Fibroblast of the conjunctiva (primary cell): ENCODE measurements at places on chromosomes 7 and 10.
A peak's percentile ranks its signal among the peaks of the same experiment; 100 is the strongest.

DNA sequence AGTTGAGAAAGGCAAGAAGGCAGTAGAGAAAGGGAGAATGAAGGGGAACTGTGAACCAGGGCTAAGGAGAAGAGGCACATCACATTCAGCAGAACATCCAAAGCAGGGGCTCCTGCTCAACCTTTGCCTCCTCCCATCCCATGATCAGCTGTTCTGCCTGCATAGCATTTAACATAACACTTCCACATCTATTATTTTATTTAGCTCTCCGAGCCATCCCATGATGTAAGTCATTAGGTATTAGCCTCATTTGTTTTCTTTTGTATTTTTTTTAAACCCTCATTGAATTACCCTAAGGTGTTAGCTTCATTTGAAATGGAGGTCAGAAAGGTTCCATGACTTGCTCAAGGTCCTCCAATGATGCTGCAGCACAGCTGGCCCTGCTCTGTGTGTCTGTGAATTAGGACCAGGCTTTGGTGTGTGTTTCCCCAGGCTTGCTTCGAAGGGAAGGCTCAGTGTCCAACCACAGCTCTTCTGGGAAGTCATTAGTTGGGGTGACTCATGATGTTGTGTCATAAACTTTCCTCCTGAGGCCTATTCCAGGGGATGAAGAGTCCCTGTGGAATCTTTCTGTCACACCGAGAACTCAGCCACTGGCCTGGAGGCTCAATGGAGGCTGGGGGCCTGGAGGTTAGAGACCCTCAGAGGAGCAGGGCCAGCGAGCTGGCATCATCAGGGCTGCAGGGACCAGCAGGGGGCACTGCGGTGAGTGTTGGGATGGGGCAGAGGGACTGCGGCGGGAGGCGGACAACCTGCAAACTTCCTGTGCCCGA, 16.5 kb downstream of the NPFFR1 start:
- peak; percentile 63 for DNase-seq

DNA sequence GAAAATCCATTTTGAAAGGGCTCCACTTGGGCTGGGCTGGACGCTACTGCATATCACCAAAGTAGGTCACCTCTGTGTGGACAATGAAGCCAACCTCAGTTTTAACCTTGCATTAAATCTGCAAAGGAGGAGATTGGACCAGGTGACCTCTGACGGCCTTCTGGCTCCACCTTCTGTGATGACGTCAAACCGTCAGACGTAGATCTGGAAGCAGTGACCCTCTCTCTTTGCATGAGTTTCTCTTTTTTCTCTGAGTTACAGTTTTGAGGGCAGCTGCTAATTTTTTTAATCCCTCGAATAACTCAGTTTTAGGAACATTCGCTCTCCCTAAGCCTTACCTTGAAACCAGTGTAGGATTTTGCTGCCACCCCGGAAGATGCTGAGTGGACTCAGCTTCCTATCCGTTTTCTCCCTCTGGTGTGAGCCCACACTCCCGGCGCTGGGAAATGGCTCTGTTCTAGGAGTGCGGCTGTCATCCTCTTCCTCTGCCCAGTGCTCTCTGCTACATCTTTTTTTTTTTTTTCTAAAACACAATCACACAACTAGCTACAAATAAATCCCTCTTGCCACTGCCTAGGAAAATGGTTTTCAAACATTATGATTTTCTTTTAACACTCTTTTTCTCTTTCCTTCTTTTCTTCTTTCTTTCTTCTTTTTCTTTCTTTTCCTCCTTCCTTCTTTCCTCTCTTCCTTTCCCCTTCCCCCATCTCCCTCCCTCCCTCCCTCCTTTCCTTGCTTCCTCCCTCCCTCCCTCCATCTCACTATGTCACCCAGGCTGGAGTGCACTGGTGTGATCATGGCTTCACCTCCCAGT, 27.7 kb upstream of the NMT2 start:
- no peak for DNase-seq

DNA sequence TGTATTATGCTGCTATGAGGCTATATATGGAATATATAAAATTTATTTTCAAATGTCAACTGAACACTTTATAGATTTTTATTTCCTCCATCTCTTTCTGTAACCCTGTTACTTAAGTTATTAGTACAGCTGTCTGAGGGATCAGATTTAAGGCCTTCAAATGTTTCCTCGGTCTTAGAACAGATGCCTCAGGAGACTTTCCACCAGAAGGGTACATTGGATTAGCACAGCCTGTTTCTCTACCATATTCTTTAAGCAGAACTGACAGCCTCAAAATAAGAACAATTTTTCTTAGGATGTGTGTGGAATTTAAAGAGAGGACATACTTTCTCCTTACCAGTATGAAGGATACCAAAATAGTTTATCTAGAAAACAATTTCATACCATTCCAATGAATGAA, 53.0 kb upstream of the HGF start:
- no peak for DNase-seq

GRCh38 chr7:134432296-134433152, 26.4 kb downstream of the AKR1B1 start:
- peak; percentile 91 for DNase-seq

- DNase-seq, result no peak
Observed at GRCh38 chr10:132836248-132836831, 50.4 kb upstream of the NKX6-2 start.

GRCh38 chr10:114110174-114110972, 63.6 kb downstream of the CCDC186 start:
- DNase-seq, result no peak

- DNase-seq, result no peak
Observed at GRCh38 chr10:61332581-61332980, 120.6 kb downstream of the TMEM26 start.

GRCh38 chr10:34551295-34551694, 263.8 kb downstream of the PARD3 start:
- DNase-seq, result no peak

DNA sequence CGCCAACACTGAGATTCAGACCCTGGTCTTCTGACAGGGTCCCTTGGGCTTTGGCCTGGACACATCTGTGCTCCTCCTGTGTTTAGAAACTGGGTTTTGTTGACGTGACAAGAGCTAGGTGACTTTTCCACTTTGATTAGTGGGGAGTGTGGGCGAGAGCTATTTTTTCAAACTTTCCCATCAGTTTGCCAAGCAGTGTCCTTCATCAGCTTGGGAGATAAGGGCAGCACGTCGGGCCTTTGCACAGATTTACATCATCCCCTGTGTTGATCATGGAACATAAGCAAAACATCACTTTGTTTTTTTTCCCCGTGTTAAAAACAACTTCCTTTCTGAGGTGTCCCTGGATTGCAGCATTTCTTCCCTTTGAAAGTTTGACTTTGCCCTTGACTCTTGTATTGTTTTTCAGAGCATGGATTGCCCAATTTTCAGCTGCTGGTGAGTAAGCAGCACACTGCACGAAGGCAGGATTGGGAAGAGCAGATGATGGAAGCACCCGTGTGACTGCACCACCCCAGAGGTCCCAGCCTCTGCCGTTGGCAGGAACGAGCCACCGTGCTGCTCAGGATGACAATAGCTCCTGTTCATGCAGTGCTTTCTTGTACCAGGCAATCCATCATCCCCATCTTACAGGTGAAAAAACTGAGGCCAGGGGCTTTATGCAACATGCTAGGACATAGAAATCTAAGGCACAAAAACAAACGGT, 6.4 kb upstream of the IGFBP1 start:
- peak; percentile 55 for DNase-seq

DNA sequence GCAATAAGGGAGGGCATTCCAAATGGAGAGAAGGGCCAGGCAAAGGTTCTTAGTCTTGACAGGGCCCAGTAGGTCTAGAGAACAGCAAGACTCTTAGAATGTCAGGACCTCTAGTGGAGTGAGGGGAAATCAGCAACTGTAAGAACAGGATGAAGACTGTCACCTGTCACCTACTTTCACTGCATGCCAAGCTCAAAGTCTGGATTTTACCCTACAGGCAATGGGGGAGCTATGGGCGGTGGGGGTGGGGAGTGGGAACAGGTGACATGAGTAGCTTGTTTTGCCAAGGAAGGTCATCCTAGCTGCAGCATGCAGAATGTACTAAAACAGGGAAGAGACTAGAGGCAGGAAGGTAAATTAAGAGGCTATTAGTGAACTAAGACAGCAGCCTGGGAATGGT, 18.3 kb downstream of the GOT1 start:
- DNase-seq, result no peak

DNA sequence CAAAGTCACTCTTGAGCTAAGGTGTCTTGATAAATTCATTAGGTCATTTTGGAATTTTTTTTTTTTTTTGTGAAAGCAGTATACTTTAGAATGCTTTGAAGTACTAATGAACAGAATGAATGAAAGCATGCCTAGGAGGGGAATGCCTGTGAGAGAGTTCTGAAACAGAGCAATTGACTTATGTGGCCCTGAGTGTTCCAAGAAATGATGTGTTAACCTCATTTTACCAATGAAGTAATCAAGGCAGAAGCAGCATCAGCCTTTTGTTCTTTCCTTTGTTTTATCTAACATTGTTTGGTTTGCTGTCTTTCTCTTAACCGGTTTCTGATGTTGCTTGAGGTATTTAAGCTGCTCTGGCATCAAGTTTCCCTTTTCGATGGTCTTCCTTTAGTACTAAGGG, 154.6 kb upstream of the HGF start:
- DNase-seq, result no peak

DNA sequence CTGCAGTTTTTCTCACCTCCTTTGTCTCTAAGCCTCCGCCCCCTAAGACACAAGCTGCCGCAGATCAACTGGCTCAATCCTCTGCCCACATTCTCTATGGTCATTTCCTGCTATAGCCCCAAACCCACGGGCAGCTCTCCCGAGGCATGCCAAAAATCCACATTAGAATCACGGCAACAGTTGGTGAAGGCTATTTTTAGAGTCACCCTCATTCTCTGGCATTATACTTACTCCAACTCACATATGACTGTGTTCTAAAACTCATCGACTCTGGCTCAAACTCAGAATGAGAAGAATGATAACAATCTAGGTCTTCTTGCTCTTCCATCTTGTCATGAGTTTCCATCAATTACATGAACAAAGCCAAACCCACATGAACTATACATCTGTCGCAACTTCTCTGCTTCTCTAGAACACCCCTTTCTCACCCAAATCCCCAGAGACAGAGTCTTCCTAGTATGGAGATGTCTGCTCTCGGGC, 10.9 kb upstream of the KIAA1549 start:
- DNase-seq, result no peak

DNA sequence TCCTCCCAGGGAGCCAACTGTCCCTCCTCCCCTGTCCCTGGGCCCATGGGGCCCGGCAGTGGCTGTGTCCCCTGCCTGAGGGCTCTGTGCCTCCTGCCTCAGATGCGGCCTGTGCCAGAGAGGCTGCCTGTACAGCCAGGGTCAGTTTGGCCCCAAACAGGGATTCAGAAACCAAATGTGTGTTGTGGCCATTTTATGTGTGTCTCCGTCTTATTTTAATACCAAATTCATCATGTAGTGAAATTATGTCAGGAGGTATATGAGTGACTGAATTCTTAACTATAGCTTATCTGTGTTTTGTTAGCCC, 114.8 kb downstream of the NT5C2 start:
- no peak for DNase-seq

- no peak for DNase-seq
Observed at GRCh38 chr7:92417913-92418312, 29.4 kb upstream of the GATAD1 start.

DNA sequence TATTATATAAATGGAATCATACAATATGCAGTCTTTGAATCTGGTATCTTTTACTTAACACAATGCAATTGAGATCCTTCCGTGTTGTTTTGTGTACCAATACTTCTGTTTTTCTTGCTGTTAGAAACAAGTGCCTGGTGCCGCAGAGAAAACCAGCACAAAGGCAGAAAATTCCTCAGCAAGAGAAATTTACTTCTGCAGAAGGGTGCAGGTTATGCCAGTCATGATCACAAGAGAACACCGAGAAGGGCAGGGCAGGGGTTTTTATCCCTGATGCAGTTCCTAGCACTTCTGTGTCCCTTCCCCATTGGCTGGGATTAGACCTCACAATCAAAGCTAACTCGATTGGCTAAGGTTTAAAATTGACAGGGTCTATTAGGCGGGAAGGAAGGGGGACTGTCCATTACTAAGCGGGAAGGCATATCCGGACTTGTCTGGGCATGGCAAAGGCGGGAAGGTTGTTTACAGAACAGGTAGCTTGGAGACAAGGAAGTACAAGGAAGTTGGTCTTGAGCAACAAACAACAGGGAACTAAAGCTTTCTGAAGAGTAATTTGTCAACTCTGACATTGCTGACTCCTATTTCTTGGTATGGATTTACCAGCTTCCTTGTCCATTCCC, 2.4 kb upstream of the ZNF33B start:
- DNase-seq, result no peak

DNA sequence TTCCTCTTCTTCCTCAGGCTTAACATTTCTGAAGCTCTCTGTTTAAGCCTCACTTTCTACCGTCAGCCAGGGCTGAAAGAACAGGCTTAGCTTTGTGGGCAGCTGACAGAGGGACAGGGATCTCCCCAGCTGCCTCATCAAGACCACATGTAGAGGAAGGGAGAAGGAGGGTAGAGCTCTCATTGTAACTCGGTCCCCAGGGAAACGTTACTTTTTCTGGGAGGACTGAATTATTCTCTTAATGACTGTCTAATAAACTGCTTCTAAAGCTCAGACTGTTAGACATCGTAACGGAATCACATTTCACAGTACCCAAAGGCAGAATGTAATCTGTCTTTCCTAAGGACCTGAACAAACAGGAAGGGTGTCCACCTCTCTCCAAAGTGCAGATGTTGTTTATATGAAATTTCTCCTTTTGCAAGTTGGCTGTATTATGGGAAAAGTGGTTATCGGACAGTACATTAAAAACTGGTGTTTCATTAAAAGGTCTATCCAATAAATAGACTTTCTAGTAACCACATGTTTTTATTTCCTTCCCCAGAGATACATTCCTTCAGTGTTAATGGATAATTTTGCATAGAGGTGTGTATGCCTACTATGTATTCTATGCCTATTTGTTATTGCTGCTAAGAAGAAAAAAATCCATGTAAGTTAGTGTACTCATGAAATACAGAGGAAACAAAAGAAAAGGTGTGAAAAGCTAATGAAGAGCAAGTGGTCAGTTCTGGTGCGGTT, 144.2 kb downstream of the CTTNBP2 start:
- DNase-seq, result no peak

- no peak for DNase-seq
Observed at GRCh38 chr7:74542558-74543117, 88.9 kb downstream of the GTF2IRD1 start.
